ENCODE measurements at places on chromosomes 1 and 21.

- no peak for DNase-seq
These were observed 8.9 kb downstream of the TAGLN2 start for GRCh38 chr1:159916242-159917051.

GRCh38 chr1:161725908-161726472, 4.6 kb downstream of the FCRLB start:
- peak; percentile 82 for DNase-seq

DNA sequence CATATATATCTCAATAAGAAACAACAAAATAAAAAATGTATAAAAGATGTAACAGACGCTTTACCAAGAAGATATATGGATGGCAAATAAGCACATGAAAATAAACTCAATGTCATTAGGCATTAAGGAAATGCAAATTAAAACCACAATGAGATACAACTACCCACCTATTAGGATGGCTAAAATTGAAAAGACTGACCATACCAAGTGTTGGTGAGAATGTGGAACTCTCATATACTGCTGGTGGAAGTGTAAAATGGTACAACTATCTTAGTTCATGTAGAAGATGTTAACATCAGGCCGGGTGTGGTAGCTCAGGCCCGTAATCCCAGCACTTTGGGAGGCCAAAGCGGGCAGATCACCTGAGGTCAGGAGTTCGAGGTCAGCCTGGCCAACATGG, 42.3 kb upstream of the TTC22 start:
- DNase-seq: no peak

GRCh38 chr1:111754984-111755330, 744 bp upstream of the DDX20 start:
- DNase-seq: no peak

- no peak for DNase-seq
These were observed 543.5 kb downstream of the LMO4 start for GRCh38 chr1:87872189-87872588.

DNA sequence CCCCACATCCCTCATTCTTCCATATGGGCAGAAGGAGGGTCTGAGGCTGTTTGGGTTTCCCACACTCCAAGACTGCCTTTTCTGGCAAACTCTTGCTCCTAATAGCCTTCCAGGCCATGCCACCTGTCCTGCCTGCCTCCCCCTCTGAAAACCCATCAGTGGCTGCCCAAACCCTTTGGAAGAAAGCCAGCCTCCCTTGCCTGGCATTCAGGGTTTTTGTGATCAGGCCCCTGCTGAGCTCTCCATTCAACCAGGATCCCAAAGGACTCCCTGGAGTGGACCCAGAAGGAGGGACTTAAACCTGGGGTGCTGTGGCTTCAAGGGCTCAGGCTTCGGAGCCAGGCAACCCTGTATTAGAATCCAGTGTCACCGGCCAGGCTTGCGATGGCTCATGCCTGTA, 4.2 kb upstream of the GUCA2A start:
- no peak for DNase-seq

DNA sequence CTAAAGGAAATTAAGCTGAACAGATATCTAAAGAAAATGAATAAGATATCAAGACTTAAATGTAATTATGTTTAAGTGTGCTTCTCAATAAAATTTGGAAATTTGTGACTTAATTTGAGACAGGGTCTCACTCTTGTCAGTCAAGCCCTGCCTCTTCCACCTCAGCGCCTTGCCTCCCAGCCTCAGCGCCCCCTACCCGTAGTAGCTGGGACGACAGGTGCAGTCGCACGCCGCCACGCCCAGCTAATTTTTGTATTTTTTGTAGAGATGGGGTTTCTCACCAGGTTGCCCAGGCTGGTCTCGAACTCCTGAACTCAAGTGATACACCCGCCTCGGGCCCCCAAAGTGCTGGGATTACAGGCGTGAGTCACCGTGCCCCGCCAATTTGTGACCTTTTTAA, 117.0 kb downstream of the CLEC20A start:
- no peak for DNase-seq

- no peak for DNase-seq
These were observed 34.9 kb downstream of the DUSP10 start for GRCh38 chr1:221706876-221707582.

- no peak for DNase-seq
These were observed 42.2 kb upstream of the TRABD2B start for GRCh38 chr1:48039088-48040054.

- DNase-seq: no peak
These were observed 14.4 kb downstream of the CD55 start for GRCh38 chr1:207335695-207336363.

- no peak for DNase-seq
These were observed 150.9 kb downstream of the ZC3H11B start for GRCh38 chr1:219461981-219462400.

- DNase-seq: no peak
These were observed 7.0 kb downstream of the TCHH start for GRCh38 chr1:152107984-152108881.

- no peak for DNase-seq
These were observed 75.4 kb downstream of the NOS1AP start for GRCh38 chr1:162144853-162145252.

DNA sequence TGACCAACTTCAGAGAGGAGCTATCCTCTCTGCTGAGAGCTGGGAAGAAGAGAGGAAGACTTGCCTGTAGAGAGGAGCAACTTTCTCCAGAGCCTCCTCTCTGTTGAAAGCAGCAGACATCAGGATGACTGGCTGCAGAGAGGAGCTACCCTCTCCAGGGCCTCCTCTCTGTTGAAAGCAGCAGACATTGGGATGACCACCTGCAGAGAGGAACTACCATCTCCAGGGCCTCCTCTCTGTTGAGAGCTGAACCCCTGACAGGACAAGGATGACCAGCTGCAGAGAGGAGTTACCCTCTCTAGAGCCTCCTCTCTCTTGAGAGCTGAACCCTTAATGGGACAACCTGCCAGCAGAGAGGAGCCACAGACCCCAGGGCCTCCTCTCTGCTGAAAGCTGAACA, 83.0 kb upstream of the GJB5 start:
- DNase-seq: no peak

GRCh38 chr1:234760303-234760723, 150.3 kb upstream of the IRF2BP2 start:
- no peak for DNase-seq

All from right forelimb (tissue), 1 donor.